Tibial nerve (tissue), 4 donors: ENCODE measurements at places on chromosomes 1 and 21.

GRCh38 chr1:205715628-205716027 is 34.4 kb downstream of the NUCKS1 start:
- no peak overlapping the region for H3K27ac ChIP-seq
- DNase-seq = no peak
- no peak overlapping the region for H3K4me3 ChIP-seq
- H3K4me1 ChIP-seq = peaks cover 25% of the 10 kb centered on the region

- H3K4me3 ChIP-seq = no peak overlapping the region
- DNase-seq = no peak
- H3K4me1 ChIP-seq = no peaks in the 10 kb centered on the region
- no peak overlapping the region for H3K27ac ChIP-seq
Observed at GRCh38 chr1:52424231-52424636, 19.8 kb downstream of the PRPF38A start.

GRCh38 chr21:18178509-18178908 is 66.1 kb upstream of the CHODL start:
- no peaks in the 10 kb centered on the region for H3K27me3 ChIP-seq
- H3K4me3 ChIP-seq = no peak overlapping the region
- DNase-seq = no peak
- H3K4me1 ChIP-seq = no peaks in the 10 kb centered on the region
- no peak overlapping the region for H3K27ac ChIP-seq

DNA sequence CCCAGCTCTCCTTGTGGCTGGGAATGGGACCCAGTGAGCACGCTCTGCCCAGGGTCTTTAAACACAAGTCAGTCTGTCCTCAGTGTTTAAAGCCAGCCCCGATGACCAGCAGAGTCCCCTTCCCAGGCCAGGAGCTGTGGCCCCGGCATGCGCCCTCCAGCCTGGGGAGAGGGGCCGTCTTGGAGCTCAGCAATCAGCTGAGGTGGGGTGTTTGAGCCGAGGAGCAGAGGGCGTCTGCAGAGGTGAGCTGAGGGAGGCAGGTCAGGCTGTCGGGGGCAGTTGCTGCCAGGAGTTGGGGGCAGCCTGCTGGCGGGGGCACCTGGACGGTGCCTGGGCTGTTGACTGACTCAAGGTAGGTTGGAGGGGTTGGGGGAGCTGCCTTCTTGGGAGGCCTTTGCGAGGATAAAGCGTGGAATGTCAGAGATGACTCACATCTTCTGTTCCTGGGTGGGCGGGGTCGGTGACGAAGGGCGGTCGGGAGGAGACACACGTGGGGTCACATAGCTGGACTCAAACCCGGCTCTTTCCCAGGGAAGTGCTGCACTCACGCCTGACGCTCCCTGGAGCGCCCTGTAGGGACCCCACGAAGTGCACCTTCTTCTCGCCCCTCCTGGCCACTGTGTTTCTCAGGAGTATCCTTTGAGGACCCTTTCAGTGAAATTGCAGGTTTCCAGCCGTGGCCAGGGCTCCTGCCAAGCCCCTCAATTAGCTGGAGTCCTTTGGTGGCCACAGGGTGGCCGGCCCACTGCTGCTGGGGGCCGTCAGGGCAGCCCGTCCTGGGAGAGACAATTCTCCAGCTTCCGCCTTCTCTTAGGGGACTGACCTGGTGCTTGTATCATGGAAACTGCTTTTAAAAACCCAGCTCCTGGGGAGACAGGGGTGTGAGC is 86.2 kb downstream of the SIK1 start:
- DNase-seq = no peak
- H3K4me1 ChIP-seq = no peaks in the 10 kb centered on the region
- H3K4me3 ChIP-seq = no peak overlapping the region
- no peaks in the 10 kb centered on the region for H3K27me3 ChIP-seq
- H3K36me3 ChIP-seq = no peaks in the 10 kb centered on the region
- H3K27ac ChIP-seq = no peak overlapping the region

GRCh38 chr1:209218981-209219380 is 364.5 kb upstream of the CAMK1G start:
- no peak overlapping the region for H3K27ac ChIP-seq
- no peak overlapping the region for H3K4me3 ChIP-seq
- no peaks in the 10 kb centered on the region for H3K36me3 ChIP-seq
- no peaks in the 10 kb centered on the region for H3K4me1 ChIP-seq
- DNase-seq = no peak

DNA sequence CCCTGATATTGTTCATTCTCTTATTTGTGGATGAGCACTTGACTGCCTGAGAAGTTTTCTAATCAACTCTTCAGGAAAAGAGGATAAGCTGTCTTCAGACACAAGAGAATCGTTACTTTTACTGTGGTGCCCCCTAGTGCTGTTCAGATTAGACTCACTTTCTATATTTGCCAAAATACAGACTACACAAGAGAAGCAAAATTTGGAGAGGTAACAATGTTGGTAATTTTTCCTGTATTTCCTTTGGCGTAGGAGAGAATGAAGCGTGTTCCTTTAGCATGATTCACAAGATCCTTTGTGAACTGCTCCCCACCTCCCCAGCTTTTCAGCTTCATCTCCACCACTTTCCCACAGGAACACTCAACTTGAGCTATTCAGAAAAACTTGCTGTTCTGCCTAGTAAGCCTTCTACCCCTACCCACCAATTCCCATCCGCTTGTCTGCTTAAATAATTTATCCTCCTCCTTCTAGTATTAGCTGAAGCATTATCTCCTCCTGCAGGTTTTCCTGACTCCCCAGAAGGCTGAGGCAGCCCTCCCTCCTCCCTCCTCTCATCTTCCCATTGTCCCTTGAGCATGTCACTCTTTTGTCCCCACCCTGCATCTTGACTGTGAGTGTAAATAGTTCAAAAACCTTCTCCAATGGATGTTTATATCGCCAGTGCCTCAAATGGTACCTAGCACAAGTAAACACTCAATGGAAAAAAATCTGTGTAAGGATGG is 4.5 kb downstream of the TNFSF4 start:
- H3K4me3 ChIP-seq = no peak overlapping the region
- H3K27ac ChIP-seq = no peak overlapping the region
- DNase-seq = no peak
- H3K36me3 ChIP-seq = no peaks in the 10 kb centered on the region
- H3K4me1 ChIP-seq = no peaks in the 10 kb centered on the region

DNA sequence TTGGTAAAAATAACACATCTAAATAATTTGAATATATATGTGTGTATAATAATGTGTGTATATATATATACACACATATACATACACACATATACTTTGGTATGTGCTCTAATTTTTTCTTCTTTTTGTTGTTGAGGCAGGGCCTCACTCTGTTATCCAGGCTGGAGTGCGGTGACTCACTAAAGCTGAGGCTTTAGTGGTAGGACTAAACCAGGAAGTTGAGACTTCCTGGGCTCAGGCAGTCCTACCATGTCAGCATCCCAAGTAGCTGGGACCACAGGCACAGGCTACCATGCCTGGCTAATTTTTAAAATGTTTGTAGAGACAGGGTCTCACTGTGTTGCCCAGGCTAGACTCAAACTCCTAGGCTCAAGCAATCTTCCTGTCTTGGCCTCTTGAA is 46.7 kb upstream of the CXADR start:
- H3K36me3 ChIP-seq = no peaks in the 10 kb centered on the region
- H3K4me1 ChIP-seq = no peaks in the 10 kb centered on the region
- H3K27ac ChIP-seq = no peak overlapping the region
- no peak for DNase-seq

DNA sequence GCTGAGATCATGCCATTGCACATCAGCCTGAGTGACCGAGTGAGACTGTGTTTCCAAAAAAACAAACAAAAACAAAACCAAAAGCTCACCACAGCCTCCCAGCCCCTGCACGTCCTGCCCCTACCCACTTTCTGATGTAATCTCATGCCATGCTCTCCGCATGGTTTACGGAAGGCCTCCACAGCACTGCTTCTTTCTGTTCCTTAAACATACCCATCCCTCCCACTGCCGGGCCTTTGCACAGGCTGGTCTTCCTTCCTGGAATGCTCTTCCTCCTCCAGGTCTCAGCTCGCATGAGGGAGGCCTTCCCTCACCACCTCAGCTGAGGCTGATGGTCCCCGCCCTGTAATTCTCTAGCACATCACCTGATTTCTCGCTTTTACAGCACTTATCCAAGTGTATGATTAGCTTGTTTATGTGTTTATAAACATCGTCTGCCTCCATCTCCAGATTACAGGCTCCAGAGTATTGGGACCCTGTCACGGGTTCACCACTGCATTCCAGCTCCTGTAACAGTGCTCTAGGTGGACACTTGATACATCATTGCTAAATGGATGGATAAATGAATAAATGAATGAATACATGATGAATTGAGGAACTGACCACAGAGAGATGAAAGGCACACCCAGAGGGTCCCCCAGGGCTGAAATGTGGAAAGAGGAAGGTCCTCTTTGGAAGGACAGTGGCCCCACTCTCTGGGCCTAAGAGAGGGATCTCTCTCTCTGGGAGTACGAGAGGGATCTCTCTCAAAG is 22.1 kb downstream of the TCEA3 start:
- H3K4me3 ChIP-seq = no peak overlapping the region
- no peaks in the 10 kb centered on the region for H3K27me3 ChIP-seq
- H3K4me1 ChIP-seq = peaks cover 19% of the 10 kb centered on the region
- H3K36me3 ChIP-seq = no peaks in the 10 kb centered on the region

GRCh38 chr21:20527731-20528460 is 470.3 kb upstream of the NCAM2 start:
- H3K27me3 ChIP-seq = no peaks in the 10 kb centered on the region
- H3K4me1 ChIP-seq = no peaks in the 10 kb centered on the region
- H3K27ac ChIP-seq = no peak overlapping the region

DNA sequence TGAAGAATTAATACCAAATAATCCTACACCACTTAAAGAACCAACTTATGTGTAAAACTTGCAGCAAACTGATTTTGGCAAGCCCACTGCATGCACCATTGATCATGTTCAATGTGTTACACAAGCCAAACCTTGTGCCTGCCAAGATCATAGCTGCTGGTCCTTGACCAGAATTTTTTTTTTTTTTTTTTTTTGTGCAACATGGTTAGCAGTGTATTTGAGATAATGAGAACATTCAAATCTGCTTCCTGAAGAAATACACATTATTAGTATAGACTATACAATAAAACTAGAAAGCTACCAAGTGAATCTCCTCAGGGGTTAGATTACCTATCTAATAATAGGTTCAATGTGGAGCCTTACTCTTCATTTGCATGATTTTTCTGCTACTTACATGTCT is 421.0 kb downstream of the MRPL39 start:
- no peaks in the 10 kb centered on the region for H3K36me3 ChIP-seq
- no peak overlapping the region for H3K4me3 ChIP-seq
- DNase-seq = no peak
- no peaks in the 10 kb centered on the region for H3K4me1 ChIP-seq
- no peak overlapping the region for H3K27ac ChIP-seq

- no peaks in the 10 kb centered on the region for H3K27me3 ChIP-seq
- H3K27ac ChIP-seq = no peak overlapping the region
- H3K36me3 ChIP-seq = no peaks in the 10 kb centered on the region
- no peak overlapping the region for H3K4me3 ChIP-seq
Observed at GRCh38 chr1:230352537-230352936, 73.6 kb downstream of the PGBD5 start.

DNA sequence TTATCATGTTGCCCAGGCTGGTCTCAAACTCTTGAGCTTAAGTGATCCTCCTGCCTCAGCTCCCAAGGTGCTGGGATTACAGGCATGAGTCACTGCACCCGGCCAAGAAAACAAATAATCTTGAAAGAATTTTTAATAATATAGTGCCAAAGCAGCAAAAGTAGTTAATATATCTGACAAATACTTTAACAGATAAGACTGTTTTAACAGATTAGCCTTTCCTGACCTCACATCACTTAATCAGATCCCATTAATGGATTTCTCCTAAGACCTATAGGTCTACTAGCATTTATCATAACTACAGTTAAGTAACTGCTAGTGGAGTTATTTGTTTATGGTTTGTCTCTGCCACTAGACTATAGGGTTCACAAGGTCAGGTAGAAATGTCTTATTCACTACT is 61.1 kb upstream of the HP1BP3 start:
- H3K4me1 ChIP-seq = no peaks in the 10 kb centered on the region
- DNase-seq = no peak
- no peaks in the 10 kb centered on the region for H3K27me3 ChIP-seq

DNA sequence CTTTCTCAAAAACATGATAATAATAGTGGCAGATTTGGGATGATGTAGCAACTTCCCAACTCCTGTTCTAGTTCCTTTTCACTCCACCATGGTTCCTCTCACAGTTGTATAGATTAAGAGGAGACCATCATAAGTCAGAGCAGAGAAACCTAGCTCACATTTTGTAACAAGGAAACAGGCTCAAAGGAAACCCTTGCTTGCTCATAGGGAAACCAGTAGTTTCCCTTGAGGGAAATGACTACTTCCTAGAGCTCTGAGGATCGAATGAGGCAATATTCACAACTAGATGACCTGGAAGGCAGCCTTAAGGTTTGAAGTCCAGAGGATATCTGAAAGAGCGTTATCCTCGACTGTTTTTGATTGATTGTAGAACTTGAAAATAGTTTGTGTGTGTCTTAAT is 76.1 kb upstream of the C8B start:
- DNase-seq = no peak
- no peak overlapping the region for H3K27ac ChIP-seq
- no peak overlapping the region for H3K4me3 ChIP-seq

DNA sequence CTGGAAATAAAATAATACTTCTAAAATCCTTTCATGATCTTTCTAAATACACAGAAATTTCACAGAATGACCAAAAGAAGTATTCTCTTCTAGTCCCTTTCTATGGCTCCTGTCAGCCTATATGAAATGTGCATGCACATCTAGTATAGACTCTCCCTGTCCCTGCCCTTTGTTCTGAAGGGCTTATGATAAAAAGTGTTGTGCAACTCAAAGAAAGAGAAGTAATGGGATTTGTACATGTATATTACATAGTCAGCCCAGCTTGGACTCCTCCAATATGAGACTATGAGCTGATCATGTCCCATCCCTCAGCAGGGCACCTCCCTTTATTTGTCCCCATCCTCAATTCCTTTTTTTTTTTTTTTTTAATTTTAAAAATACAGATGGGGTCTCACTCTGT is 42.1 kb upstream of the LAX1 start:
- H3K4me1 ChIP-seq = no peaks in the 10 kb centered on the region
- no peak for DNase-seq
- no peak overlapping the region for H3K27ac ChIP-seq
- peaks cover 98% of the 10 kb centered on the region for H3K36me3 ChIP-seq
- H3K4me3 ChIP-seq = no peak overlapping the region

- H3K4me1 ChIP-seq = peaks cover 18% of the 10 kb centered on the region
- no peaks in the 10 kb centered on the region for H3K27me3 ChIP-seq
- no peak overlapping the region for H3K4me3 ChIP-seq
- DNase-seq = no peak
Observed at GRCh38 chr1:84353695-84354094, 44.6 kb upstream of the DNASE2B start.

- H3K36me3 ChIP-seq = peaks cover 97% of the 10 kb centered on the region
- no peak overlapping the region for H3K4me3 ChIP-seq
- H3K27me3 ChIP-seq = no peaks in the 10 kb centered on the region
Observed at GRCh38 chr1:46681333-46682034, 9.8 kb downstream of the TEX38 start.

DNA sequence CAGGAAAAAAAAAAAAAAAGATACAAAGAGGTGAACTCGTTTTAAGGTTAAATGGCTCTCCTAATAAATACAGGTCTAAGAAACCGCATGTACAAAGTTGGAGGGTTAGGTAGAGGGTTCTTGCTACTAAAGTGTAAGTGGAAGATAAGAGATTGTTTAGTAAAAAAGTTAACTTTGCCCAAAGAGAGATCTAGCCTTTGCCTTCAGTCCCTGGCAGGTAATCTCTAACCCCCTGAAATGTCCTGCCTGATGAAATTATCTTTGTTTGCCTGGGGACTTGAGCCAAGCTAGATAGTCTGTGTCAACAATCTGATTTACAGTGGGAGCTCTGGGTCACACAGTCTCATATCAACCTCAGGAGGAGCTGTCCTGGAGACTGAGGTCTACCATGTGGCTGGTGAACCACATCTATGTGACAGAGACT is 57.6 kb downstream of the TRIM33 start:
- H3K36me3 ChIP-seq = no peaks in the 10 kb centered on the region
- H3K4me1 ChIP-seq = no peaks in the 10 kb centered on the region
- H3K4me3 ChIP-seq = no peak overlapping the region
- DNase-seq = no peak
